ENCODE measurements at places on chromosomes 12 and 14.

GRCh38 chr12:31311634-31312258, 14.2 kb downstream of the SINHCAF start:
- no peak for DNase-seq

GRCh38 chr12:82971584-82971983, 284.9 kb downstream of the TMTC2 start:
- no peak for DNase-seq

- DNase-seq: no peak
Observed at GRCh38 chr14:58078471-58078870, 73.5 kb downstream of the ARMH4 start.

DNA sequence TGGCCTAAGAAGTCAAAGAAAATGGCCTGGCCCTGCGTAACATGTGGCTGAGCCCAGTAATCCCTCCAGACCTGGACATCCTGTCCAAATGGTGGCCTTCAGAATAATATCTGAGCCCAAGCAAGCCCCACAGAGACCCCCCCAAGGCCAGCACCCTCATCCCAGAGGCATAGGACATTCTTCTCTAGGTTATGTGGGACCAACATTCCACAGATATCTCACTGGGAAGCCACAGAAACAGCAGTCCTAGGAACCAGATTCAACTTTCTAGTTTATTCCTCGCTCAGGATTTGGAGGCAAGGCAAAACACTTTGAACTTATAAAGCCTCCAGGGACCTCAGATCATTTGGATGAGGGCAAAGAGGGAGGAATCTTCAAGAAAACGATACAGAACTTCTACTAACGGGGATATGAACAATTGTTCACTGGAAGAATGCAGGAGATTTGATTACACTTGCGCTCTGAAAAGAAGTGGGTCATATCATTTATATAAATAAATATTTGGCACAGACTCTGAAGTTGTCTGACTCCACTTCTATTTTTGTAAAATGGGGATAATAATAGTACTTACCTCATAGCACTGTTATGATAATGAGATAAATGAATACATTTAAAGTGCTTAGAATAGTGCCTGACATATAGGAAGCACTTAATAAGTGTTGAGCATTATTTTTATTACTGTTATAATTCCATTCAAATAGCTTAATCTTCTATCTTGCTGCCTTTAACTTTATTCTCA, 171.5 kb downstream of the NUAK1 start:
- DNase-seq: no peak

GRCh38 chr12:48682927-48683326, 889 bp upstream of the KANSL2 start:
- DNase-seq: no peak

DNA sequence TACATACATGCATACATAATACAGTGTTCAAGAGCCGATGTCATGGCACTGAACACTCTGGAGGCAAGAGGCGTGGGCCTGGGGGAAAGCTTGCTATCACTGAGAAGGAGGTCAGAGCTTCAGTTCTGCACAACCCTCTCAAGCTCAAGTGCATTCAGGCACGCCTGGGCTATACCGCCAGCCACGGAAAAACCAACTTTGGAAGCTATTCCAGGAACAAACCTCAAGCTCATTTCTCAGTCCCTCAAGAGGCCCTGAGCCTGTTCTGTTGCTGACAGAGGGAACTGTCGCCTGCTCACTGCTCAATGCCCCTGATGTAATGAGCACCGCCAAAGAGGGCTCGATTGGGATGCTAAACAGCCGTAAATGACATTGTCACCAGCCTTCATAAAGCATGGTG, 9.2 kb downstream of the NOS1 start:
- no peak for DNase-seq

DNA sequence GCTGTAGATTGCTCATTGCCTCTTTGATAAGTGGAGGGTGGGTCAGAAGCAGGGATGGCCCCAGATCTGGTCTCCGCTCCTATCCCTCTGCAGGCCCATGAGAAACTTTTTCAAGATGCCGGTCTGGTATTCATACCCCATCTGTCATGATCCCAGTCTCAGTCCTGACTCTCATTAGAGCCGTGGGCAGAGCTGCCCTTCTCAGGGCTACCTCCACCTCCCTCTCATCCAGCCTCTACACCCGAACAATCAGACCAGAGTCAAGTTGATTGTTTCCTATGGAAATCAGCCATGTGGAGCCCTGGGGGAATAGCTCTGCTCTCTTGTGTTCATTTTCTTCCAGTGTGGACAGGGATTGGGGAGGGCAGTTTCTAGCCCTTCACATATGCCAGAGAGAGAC, 45.8 kb downstream of the NEUROD4 start:
- DNase-seq: no peak

DNA sequence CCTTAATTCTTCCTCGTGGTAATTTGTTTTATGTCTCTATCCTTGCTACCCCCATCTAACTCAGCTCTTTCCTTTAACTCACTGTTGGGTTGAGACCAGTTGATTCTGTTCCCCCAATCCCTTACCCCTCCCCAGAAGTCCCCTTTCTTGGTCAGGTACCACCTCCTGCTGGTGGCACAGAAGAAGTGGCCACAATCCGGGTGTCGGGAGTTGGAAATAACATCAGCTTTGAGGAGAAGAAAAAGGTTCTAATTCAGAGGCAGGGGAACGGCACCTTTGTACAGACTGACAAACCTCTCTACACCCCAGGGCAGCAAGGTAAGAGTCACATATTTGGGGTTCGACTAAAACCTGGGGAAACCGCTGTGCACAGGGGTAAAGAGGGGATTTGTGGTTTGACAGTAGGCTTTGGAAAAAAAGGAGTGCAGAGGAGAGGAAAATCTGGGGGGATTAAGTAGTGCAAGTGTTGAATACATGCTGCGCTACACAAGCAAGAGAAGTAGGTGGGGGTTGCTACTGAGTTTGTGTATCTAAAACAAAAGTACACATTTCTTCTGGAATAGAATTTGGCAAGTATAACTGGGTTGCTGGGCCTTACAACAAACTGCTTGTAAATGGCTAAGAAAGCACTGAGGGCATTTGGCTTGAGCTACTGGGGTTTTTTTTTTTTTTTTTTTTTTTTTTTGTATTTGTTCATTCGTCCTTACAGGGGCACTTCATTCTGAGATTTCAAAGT, 1.3 kb downstream of the A2ML1 start:
- DNase-seq: no peak

GRCh38 chr12:78568321-78569020, 296.1 kb upstream of the SYT1 start:
- DNase-seq: no peak

DNA sequence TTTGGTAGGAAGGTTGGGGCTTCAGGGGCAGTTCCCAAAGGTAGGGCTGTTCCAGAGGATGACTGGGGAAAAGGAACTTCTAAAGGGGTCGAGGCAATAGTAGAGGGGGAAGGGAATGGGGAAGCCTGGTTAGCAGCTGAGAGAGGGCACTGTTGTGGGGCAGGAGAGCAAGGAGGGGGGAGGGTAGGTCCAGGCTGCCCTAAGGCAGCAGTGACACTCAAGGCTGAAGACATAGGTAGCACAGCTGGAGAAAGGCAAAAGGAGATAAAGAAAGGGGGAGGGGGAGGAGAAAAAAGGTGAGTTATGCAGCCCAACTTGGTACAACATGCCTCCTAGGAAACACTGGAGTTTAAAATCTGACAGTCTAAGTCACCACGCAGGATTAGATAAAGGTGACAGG, 3.9 kb downstream of the NACA start:
- no peak for DNase-seq

DNA sequence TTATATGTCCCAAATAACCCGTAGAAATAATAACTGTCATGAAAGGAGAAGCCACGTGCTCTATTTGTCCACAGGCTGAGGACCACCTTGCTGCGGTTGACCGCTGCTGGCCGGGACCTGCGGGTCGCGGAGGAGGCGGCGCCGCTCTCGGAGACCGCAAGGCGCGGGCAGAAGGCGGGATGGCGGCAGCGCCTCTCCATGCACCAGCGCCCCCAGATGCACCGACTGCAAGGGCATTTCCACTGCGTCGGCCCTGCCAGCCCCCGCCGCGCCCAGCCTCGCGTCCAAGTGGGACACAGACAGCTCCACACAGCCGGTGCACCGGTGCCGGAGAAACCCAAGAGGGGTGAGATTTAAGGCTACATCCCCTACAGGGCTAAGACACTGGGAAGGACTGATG, 21.0 kb downstream of the RPGRIP1 start:
- peak; percentile 6 for DNase-seq

DNA sequence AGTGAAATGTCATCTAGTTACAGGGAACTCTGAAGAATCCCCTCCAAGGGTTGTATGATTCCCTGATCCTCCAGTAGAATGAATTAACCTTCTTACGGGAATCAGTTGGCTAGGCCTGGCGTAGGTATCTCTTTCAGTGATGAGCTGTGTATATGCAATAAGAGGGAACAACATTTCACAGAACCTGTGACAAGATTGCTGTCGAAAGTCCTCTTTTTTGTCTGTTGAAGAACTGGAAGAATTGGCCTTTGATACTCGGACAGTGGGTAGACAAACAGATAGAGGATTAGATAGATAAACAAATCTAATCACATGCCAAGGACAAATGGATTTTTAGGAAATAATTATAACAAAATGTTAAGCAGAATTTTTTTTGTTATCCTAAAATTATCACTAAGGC, 184.6 kb downstream of the MDGA2 start:
- no peak for DNase-seq

GRCh38 chr12:14216405-14217294, 148.8 kb upstream of the ATF7IP start:
- DNase-seq: no peak

DNA sequence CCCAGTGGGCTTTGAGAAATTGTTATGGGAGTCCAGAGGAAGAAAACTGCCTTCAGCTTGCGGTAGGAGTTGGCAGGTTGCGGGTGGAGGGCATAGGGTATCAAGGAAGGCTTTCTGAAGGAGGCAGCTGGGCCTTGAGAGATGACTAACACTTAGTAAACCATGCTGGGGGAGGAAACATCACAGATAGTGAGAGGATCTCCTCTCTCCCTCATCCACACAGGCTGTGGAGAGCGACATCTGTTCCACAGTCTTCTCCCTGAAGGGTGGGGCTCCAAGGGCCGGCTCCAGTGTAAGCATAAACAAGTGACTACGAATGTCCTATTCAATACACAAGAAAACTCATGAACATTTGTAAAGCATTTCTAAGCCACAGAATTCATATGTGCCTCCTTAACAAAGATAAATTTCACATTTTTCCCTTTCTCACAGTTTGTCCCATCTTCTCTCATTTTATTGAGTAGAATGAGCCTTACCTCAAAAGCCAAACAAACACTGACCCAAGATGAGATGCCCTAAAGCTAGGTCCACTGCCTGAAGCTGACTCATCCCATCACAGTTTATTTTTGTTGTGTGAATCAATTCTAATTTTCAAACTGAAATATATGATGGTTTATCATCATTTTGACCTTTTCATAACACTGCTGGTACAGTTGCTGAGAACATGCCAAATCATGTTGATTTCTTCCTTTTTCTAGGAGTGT, 227.9 kb downstream of the SLC25A21 start:
- no peak for DNase-seq

DNA sequence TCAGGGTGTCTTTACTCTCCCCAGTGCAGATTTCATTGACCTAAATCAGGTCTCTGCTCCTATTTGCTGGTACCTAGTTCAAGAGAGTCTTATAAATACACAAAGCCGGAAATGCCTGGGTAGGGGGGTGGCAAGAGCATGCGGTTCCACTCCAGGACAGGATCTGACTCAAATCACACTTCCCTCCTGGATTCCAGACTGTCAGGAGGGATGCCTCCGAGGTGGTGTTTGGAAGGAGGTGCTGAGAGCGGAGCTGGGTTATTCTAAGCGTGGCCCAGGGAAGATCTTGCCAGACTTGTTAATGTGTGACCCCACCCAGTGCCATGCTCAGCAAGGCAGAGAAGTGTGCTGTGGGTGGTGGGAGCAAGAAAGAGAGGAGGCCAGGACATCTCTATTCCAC, 49.8 kb downstream of the B4GALNT3 start:
- no peak for DNase-seq

DNA sequence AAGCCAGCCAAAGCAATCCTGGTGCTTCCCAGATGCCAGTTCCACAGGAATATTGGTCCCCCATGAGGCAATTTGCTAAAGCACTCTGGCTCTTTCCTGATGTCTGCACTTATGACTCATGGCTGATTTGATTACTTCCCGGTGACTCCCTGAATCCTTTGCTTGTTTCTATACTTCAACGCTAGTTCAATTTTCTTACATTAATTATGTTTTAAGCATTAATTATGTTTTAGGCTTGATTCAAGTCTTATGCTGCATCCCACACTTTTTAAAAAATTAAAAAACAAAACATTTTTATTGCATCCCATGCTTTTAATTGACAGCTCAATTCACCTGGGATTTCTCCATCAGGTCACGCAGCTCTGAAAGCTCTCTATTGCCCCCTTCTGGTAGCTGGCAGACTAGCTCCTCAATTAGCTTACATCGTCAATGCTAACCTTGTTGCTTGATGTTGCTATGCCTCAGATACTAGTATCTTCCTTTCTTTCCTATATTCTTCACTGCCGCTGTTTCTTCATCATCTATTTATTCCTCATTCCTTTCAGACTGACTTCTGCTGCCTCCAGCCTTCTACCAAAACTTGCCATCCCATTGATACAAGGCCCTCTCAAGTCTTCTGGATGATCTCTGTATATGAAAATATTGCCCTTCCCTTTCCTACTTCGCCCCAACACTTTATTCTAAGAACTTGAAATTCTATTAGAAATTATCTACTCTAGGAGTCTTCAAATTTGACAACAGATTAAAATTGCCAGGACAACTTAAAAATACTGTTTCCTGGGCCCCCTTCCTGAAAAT, 32.0 kb downstream of the TSHR start:
- peak; percentile 40 for DNase-seq

GRCh38 chr14:93944348-93945069, 17.4 kb downstream of the FAM181A start:
- DNase-seq: no peak

All from T-helper 2 cell (primary cell).